ENCODE measurements at places on chromosomes 3 and 15.

DNA sequence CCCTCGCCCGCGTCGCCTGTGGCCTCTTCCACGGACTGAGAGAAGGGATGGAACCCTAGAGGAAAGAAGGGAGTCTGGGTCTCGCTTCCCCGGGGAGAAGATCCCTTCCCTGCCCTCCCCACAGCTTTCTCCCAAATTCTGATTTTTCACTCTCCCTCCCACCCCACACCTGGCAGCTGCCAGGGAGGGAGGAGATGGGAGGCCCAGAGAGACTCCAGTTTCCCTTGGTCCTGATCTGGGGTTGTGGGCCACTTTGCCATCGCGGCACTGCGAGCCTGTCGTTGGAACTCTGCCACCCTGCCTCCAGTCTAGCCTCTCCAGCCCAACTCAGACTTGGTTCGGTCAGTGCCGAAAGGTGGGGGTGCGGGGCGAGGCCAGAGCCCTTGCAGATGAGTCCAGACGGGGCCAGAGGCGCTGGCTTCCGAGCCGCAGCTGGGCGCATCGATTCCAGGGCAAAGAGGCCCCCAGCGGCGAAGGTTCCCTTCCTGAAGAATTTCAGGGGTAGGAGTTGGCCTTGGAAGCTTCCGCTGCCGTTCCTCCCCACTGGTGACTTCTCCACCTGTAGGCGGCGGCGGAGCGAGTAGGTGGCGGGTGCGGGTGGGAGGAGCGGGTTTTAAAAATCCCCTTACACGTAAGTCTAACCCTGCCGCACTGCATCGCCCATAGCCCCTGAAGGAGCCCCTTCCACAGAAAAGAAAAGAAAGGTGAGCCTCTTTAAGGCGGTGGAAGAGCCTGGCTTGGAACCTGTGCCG is 5.2 kb downstream of the WNT5A start:
- no peak for DNase-seq

GRCh38 chr3:123369085-123369484 is 79.8 kb downstream of the ADCY5 start:
- no peak for DNase-seq

DNA sequence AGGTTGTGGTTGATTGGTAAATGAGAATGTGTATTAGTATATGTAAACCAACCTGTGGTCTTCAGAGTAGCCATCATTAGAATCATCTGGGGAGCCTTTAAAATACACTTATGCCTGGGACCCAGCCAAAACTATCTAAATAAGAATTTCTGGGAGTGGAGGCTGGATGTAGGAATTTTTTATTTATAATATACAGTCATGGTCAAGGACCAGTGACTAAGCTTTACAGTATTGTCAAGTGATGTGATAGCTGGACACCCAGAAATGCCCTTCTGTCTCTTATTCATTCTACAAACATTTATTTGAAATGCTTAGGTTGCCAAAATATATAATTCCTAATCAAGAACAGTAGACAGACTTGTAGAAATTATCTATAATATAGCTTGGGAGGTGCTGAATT is 132.2 kb downstream of the MBNL1 start:
- DNase-seq: no peak

DNA sequence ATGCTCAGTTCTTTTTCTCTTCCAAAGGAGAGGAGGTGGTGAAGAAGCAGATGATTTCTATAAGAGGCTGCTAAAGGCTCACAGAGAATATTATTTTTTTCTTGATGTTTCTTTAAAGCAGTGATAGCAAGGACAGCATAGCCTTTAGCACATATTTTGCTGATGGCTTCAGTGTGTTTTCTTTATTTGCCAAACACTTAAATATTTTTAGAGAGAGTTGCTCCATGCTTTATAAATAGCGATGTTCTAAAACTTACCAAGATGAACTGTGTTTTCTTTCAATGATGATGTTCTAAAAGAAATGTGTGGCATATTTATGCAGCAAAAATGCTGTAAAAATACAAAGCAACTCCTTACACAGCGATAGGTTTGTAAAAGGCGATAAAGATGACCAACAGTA is 11.8 kb upstream of the KCNAB1 start:
- no peak for DNase-seq

DNA sequence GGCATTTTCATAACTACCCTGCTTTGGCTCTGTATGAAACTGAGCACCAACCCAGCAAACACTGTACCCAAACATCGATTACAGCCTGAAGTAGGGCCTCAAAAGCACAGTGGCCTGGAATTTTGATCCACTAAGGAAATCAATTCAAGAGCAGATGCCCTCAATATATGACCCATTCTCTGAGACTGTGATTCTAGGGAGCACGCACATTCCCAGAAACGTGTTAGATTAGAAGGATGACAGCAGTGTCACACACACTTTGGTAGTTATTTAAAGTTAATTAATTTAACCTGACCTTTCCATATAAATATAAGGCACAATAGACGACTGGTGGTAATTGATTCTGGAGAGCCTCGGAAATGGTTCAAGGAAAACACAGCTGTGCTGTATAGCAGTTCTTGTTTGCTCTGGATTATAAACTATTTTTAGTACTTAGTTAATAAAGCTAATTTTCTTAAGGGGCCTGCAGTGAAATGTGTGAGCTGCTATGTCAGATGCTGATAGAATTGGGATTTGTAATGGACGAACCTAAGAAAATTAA is 126.3 kb upstream of the ZNF385D start:
- no peak for DNase-seq

- no peak for DNase-seq
Measured at GRCh38 chr3:135237371-135238143, 442.5 kb downstream of the EPHB1 start.

DNA sequence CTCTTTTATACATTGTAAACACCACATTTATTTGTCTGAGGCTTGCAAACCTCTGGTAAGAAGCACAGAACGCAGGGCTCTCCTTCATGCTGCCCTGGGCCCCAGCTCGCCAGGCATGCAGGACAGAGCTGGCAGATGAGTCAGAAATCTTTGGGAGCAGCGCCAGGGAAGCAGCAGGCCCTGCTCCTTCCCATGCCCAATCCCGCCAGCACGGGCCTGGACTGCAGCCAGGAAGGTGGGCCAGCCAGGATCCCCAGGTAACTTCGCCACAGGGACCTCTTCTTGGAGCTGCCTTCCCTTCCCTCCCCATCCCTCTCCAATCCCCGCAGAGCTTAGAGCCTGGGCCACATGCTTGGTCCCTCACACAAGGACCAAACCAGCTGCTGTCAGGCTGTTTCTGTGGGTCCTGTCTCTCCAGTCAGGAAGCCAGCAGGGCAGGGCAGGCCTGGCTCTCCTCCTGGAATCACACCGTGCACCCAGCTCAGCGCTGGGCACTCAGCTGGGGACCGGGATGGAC is 8.8 kb downstream of the STOML1 start:
- no peak for DNase-seq

GRCh38 chr3:124919756-124920155 is 14.8 kb downstream of the MUC13 start:
- DNase-seq: no peak

DNA sequence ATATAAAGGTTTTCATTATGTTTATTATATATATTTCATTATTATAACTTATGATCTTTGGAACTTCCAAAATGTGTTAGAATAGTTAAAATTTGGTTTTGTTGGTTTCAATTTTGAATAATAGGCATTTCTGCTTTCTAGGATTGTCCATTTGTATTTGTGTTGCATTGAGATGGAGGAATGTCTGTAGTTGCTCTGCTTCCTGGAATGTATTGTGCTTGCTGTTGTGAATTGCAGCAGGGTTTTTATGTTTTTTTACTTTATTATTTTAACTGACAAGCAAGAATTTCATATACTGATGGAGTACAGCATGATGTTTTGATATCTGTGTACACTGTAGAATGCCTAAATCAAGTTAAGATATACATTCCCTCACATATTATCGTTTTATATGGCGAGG is 247.4 kb downstream of the XXYLT1 start:
- no peak for DNase-seq

GRCh38 chr3:151687076-151687475 is 46.7 kb upstream of the AADACL2 start:
- no peak for DNase-seq

GRCh38 chr3:113468539-113468938 is 27.2 kb upstream of the CFAP44 start:
- DNase-seq: no peak

DNA sequence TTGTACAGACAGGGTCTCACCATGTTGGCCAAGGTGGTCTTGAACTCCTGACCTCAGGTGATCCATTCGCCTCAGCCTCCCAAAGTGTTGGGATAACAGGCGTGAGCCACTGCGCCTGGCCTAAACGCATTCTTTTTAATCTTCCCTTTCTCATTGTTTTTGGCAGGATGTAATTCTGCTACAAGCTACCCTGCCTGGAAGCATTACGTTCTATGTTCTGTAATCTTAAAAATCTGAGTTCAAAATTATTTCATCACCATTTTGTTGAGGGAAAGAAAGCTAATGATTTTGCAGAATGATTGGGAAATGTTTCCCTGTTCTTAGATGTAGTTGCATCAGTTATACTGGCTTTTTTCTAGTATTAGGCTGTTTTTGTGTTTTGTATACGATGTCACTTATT is 71.5 kb downstream of the RGMA start:
- DNase-seq: no peak

DNA sequence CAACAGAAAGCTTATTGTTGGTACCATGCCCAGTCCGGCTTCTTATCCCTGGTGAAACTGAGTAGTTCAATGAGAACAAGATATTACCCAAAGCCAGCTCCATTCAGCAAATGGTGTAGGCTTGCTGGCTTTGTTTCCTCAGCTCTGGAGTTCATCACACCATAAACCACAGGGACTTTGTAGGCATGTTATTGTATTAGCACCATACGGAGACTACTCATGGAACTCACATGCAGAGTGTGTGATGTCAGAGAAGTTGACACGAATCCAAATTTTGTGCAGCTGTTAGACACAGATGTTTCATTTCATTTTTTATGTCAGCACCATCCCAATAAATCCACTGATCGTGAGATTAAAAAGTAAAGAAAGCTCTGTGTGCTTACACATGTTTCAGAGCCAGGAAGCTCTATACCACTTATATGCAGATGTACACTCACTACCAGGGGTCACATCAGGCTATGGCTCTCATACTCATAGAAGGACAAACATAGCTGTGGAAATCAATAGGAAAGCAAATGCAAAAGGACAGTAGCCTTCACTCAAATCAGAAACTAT is 63.4 kb upstream of the LEKR1 start:
- no peak for DNase-seq

- no peak for DNase-seq
Measured at GRCh38 chr15:98881526-98882520, 125.8 kb downstream of the PGPEP1L start.

DNA sequence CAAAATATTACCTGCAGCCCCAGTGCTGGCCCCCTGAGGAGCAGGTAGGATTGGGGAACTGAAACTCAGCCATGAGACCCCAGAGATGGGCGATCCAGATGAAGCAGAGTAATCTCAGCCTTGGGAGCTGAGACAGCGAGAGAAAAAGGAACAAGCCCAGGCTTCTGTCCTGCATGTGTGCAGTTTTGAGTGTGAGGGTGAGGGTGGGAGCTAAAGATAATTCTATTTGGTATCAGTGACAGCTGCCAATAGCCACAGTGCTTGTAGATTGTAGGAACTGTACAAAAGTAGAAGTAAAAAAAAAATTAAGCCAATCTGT is 5.9 kb downstream of the ATP8B4 start:
- DNase-seq: no peak

DNA sequence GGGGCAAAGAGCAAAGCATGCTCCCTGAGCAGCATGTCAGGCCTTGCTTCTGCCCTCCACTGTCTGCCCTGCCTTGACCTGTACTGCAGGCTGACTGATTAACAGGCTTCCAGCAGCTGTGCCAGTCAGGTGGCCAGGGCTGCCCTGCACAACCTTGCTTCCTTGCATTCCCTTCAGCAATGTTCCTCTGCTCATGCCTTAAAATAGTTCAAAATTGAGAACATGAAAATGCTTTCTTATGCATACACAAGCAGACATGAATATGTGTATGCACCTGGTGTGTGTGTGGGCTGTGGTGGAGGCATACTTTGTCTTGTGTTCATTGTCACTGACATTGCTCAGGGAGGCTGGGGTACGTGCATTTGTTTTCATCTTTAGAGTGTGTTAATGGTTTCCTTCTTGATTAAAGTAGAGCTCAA is 1.2 kb upstream of the SLC22A13 start:
- no peak for DNase-seq

DNA sequence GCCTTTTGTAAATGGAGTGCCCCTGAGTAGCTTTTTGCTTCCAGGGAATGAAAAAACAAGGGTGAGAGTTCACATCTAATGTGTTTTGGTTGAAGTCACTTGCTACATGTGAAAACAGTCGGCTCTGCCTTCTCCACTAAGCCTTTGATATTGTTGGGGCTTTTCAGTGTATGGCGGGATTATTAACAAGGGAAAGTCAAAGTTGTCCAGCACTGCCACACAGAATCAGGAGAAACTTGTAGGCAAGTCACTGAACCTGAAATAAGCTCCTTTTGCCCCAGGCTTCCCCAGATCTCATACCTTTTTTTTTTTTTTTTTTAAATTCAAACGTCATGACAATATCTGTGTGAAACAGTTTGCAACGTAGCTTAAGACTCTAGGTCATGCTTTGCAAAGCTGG is 248.0 kb downstream of the FEZF2 start:
- no peak for DNase-seq

DNA sequence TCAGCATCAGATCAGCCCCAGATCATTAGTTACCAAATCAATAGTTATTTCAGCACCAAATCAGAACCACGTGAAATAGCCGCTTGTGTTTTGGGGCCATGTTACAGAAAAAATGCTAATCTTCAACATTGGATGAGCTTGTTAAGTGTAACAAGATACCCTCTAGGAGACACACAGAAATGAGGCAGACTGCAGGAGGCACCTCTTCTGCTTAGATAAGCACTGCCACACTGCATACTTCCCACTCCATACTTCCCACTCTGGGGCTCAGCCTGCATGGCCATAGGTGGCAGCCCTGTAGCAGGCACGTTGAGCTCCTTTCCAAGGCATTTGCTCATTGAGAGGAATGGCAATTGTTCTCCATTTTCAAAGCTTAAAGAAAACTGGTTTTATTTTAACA is 73.3 kb downstream of the CHCHD6 start:
- no peak for DNase-seq

GRCh38 chr3:143479727-143480126 is 360.2 kb downstream of the CHST2 start:
- DNase-seq: no peak

GRCh38 chr3:61980041-61980440 is 393.3 kb downstream of the FEZF2 start:
- DNase-seq: no peak

GRCh38 chr3:22364851-22365250 is 613.8 kb upstream of the ZNF385D start:
- DNase-seq: no peak
